ENCODE measurements at places on chromosomes 1 and 21.

GRCh38 chr21:41396558-41397075 lies 29.4 kb upstream of the MX1 start:
- DNase-seq = no peak

DNA sequence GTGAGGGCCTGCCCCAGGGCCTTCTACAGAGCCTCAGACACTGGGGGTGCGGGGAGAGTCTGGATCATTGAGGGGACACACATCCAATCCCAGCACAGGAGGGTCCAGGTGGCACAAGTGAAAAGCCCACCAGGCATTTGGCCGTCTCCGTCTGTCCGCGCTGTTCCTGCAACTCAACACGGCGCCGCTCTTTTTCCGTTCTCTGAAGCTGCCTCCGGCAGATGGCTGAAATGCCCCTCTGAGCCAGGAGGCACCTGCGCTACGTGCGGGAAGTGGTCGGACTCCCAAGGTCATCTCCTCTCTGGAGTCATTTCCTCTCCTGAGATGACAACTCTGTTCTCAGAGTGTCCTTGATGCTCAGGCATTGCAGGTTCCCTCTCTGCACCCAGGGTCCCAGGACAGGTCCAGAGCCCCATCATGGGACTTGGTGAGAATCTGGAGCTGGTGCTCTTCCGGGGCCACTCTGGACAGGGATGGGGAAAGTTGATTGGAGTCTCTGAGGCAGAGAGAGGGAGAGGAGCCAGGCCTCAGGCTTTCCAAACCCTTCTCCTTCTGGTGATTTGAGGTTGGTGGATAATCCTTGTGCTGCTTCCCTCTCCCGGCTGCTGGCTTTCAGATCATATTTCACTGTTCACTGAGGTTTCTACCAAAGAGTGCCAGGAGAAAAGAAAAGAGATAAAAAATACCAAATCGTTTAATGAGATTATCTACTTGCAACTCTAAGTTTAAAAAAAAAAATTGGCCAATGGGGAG lies 14.0 kb upstream of the MIXL1 start:
- DNase-seq = no peak

GRCh38 chr1:230541306-230541705 lies 101.0 kb upstream of the COG2 start:
- no peak for DNase-seq

GRCh38 chr1:90924982-90925381 lies 96.9 kb downstream of the ZNF644 start:
- no peak for DNase-seq

DNA sequence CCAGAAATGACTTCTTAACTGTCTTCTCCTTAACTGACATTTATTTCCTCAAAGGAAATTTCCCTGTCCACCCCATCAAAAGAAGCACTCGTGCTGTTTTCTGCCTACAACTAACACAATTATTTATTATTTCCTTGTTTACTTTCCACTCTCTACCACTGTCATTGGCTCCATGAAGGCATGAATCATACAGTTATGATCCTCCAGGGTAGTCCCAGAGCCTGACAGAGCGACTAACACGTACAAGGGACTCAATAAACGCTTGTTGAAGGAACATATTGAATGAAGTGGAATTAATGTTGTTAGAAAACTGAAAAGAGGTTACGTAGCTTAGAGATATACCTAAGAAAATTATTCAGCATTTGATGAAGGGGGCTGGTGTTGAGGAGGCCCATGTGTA lies 20.9 kb downstream of the GREM2 start:
- no peak for DNase-seq

Data from NCI-H1092 (cell line).